ENCODE measurements at places on chromosomes 12 and 14. TPM values are rescaled to one million over a fixed set of nuclear protein-coding genes. Genes with fewer than 3 reads are reported as not detected.

CRACR2A gene
- polyA plus RNA-seq: 0.31 TPM

LTB4R gene
- polyA plus RNA-seq: 14.6 TPM

LRRK2 gene
- polyA plus RNA-seq: 0.26 TPM

MIPOL1 gene
- polyA plus RNA-seq: 6.1 TPM

CATSPERB gene
- 1.1 TPM for polyA plus RNA-seq

AMDHD1 gene
- polyA plus RNA-seq: 0.31 TPM

LMNTD1 gene
- polyA plus RNA-seq: 0.42 TPM

ACTR10 gene
- 59.1 TPM for polyA plus RNA-seq

RIN3 gene
- 1.2 TPM for polyA plus RNA-seq

DNA sequence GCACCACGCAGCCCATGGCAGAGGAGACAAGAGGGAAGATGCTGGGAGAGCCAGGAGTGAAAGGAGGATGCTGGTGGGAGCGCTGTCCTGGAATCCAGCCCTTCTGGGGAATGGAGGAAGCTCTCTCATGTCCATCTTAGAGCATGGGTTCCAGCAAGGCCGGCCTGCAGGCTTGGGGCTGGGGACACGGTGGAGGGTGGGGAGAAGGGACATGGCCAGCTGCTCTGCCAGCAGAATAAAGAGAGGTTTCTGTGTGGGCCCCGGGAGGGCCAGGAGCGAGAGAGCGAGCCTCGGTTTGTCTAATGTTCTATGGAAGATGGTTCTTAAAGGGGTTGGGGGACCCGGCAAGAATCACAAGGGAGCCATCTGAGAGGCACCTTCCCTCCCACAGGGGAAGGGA, 60.2 kb downstream of the RIMBP2 start:
- no peak overlapping the region for H3K4me3 ChIP-seq
- H3K27me3 ChIP-seq: no peaks in the 10 kb centered on the region
- no peaks in the 10 kb centered on the region for H3K4me1 ChIP-seq
- H3K27ac ChIP-seq: no peak overlapping the region
- no peak for DNase-seq
- H3K36me3 ChIP-seq: no peaks in the 10 kb centered on the region

GRCh38 chr14:33812601-33813000, 138.3 kb downstream of the EGLN3 start:
- no peaks in the 10 kb centered on the region for H3K4me1 ChIP-seq
- DNase-seq: no peak
- H3K27me3 ChIP-seq: no peaks in the 10 kb centered on the region

DNA sequence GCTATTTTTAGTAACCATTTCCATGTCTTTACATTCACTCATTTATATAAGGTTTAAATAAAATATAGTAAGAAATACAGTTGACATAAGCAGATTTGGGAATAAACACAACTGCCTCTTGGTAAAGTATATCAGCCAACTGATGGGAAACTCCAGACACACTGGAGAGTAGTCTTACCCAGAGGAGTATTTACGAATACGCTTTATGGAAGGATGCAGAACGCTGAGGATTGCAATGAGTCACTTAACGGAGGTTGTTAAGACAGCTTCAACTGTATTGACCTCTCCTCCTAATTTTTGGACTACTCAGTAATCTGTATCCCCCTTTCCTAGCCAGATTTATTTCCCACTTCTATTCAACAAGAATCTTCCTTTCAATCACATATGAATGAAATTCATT, 6.0 kb downstream of the C2CD5 start:
- H3K4me1 ChIP-seq: peaks cover 5% of the 10 kb centered on the region
- peaks cover 2% of the 10 kb centered on the region for H3K36me3 ChIP-seq
- no peak for DNase-seq
- H3K27me3 ChIP-seq: no peaks in the 10 kb centered on the region

GRCh38 chr12:18919871-18920511, 182.1 kb downstream of the CAPZA3 start:
- H3K4me3 ChIP-seq: no peak overlapping the region
- no peak overlapping the region for H3K27ac ChIP-seq
- no peaks in the 10 kb centered on the region for H3K27me3 ChIP-seq
- no peaks in the 10 kb centered on the region for H3K4me1 ChIP-seq
- DNase-seq: no peak

- H3K27me3 ChIP-seq: no peaks in the 10 kb centered on the region
- H3K4me1 ChIP-seq: no peaks in the 10 kb centered on the region
- H3K4me3 ChIP-seq: no peak overlapping the region
- no peaks in the 10 kb centered on the region for H3K36me3 ChIP-seq
These were observed 616.3 kb upstream of the TMEM132C start for GRCh38 chr12:127650626-127651025.

DNA sequence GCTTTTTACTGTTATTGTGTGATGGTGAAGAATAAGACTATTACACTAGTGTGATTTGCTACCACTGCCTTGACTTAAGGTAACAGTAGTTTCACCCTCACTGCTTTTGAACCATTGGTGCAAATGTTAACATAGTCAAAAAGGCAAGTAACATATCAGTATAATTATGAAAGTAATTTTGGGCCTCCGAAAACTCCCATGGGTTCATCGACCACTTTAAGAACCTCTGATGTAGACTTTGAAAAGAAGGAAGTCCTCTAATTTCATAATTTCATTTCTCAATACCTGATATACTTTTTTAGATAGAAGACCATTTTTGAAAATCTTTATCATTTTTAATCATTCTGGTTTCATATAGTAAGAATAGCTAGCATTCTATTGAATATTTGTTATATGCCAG, 57.7 kb downstream of the ETNK1 start:
- H3K27me3 ChIP-seq: no peaks in the 10 kb centered on the region
- DNase-seq: no peak
- H3K4me3 ChIP-seq: no peak overlapping the region
- no peak overlapping the region for H3K27ac ChIP-seq

GRCh38 chr14:52269982-52270381, 2.5 kb downstream of the PTGDR start:
- DNase-seq: no peak
- no peaks in the 10 kb centered on the region for H3K36me3 ChIP-seq
- no peak overlapping the region for H3K4me3 ChIP-seq
- H3K27me3 ChIP-seq: peaks cover 39% of the 10 kb centered on the region
- H3K27ac ChIP-seq: no peak overlapping the region

GRCh38 chr14:90742252-90742651, 74.0 kb downstream of the TTC7B start:
- no peak for DNase-seq
- no peak overlapping the region for H3K27ac ChIP-seq
- peaks cover 3% of the 10 kb centered on the region for H3K36me3 ChIP-seq
- H3K27me3 ChIP-seq: no peaks in the 10 kb centered on the region

DNA sequence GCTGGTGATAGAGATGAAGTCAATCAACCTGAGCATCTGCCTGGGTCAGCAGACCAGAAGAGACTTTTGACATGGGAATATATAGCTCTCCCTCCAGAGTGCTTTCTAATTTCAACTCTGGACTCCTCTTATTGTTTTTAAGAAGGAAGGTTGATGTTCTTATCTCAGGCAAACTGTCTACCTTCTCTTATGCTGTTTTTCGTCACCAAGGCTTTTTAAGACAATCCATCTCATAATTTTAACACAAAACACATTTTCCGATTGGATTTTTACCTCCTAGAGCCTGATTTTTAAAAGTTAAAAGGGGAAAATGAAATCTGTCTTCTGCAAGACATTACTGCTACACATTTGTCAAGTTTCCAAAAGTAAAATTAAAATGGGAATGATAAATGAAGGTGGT, 368.7 kb upstream of the MIS18BP1 start:
- no peaks in the 10 kb centered on the region for H3K27me3 ChIP-seq
- no peak overlapping the region for H3K27ac ChIP-seq
- H3K4me3 ChIP-seq: no peak overlapping the region
- no peaks in the 10 kb centered on the region for H3K36me3 ChIP-seq
- no peak for DNase-seq

GRCh38 chr12:18284386-18284785, 23.1 kb downstream of the PIK3C2G start:
- DNase-seq: no peak
- H3K4me1 ChIP-seq: peaks cover 18% of the 10 kb centered on the region
- no peak overlapping the region for H3K4me3 ChIP-seq
- no peaks in the 10 kb centered on the region for H3K36me3 ChIP-seq

- H3K36me3 ChIP-seq: no peaks in the 10 kb centered on the region
- no peak overlapping the region for H3K4me3 ChIP-seq
These were observed 441.1 kb downstream of the BCAT1 start for GRCh38 chr12:24507827-24508226.

GRCh38 chr14:71856199-71856919, 75.9 kb upstream of the RGS6 start:
- no peaks in the 10 kb centered on the region for H3K36me3 ChIP-seq
- H3K27me3 ChIP-seq: no peaks in the 10 kb centered on the region
- H3K4me1 ChIP-seq: no peaks in the 10 kb centered on the region
- DNase-seq: no peak

GRCh38 chr12:31773223-31773750, 44.5 kb upstream of the AMN1 start:
- no peaks in the 10 kb centered on the region for H3K36me3 ChIP-seq
- H3K27me3 ChIP-seq: no peaks in the 10 kb centered on the region
- no peaks in the 10 kb centered on the region for H3K4me1 ChIP-seq
- H3K27ac ChIP-seq: no peak overlapping the region

DNA sequence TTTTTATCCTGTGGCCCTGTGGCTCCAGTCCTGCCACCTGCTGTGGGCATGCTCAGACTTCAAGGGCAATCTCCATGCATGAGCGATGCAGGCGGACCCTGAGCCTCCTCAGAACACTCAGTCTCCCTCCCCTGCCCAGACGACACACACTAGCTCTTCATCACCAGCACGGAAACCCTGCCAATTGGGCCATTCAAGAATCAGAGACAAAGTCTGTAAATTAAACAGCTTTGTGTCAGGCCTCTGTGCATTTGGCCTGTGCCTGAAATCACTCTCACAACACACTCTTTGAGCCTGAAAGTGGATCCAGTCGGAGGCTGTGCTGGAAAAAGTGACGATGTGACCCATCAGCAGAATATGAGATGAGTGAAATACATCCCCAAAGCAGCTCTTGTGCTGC, 12.5 kb downstream of the POU6F1 start:
- H3K27me3 ChIP-seq: no peaks in the 10 kb centered on the region
- no peak for DNase-seq
- no peak overlapping the region for H3K4me3 ChIP-seq
- H3K27ac ChIP-seq: no peak overlapping the region
- H3K36me3 ChIP-seq: no peaks in the 10 kb centered on the region

DNA sequence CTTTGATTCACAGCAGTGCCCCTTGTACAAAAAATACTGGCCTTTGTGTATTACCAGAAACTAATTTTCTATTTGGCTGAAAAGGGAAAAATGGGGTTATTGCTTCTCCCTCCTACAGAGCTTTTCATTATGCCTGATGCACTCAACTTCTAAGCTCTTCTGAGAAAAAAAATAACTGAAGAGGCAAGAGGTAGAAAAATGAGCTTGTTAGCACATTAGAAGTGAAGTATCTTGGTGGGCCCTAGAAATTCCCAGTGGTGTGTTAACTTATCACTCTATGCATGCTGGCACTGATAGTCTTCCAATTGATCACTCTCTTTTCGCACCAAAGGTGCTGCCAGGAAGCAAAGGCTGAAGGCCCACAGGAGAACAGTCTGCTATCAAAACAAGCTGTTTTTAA, 17.1 kb downstream of the INSM2 start:
- H3K27me3 ChIP-seq: no peaks in the 10 kb centered on the region
- peaks cover 3% of the 10 kb centered on the region for H3K4me1 ChIP-seq
- no peak overlapping the region for H3K4me3 ChIP-seq
- DNase-seq: no peak
- no peak overlapping the region for H3K27ac ChIP-seq

DNA sequence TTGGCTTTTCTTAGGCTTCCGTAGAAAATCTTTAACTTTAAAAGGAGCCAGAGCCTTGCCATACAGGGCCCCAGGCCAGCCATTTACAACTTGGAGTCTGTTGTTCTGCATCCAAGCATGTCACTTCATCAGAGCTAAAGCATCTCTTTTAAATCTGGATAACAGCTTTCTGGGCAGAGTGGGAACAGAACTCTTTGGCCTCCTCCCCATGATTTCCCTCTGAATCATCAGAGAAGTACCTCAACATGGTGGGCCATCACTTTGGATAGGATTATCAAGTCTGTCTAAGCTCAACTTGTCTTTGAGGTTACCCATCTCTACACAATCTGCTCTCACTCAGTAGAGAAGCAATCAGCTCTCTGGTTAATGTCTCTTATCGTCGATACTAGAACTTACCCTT, 170.9 kb downstream of the SLC6A15 start:
- no peaks in the 10 kb centered on the region for H3K36me3 ChIP-seq
- DNase-seq: no peak
- H3K4me1 ChIP-seq: peaks cover 15% of the 10 kb centered on the region

GRCh38 chr12:18492372-18493025, 231.2 kb downstream of the PIK3C2G start:
- DNase-seq: no peak
- H3K4me3 ChIP-seq: no peak overlapping the region
- no peaks in the 10 kb centered on the region for H3K36me3 ChIP-seq
- H3K27me3 ChIP-seq: no peaks in the 10 kb centered on the region
- peaks cover 7% of the 10 kb centered on the region for H3K4me1 ChIP-seq
- no peak overlapping the region for H3K27ac ChIP-seq

DNA sequence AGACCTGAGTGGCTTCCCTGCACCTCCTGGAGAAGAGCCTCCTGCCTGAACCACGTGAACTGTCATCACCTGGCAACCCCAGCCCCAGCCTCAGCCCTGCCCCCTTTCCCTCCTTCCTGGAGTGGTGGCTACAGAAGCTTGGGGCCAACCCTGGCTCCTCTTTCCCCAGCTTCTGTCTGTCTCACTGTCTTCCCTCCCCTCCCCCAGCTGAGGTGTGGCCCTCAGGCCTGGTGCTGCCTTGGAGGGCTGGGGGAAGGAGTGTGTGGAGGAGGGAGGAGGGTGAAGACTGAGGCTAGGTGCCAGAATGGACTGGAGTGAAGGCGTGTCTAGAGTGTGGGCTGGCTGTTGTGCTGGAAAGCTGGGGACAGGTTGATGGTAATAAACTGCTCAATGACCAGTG, 9.7 kb downstream of the NFATC4 start:
- no peaks in the 10 kb centered on the region for H3K27me3 ChIP-seq
- peaks cover 11% of the 10 kb centered on the region for H3K4me1 ChIP-seq
- no peak overlapping the region for H3K4me3 ChIP-seq
- H3K27ac ChIP-seq: no peak overlapping the region

DNA sequence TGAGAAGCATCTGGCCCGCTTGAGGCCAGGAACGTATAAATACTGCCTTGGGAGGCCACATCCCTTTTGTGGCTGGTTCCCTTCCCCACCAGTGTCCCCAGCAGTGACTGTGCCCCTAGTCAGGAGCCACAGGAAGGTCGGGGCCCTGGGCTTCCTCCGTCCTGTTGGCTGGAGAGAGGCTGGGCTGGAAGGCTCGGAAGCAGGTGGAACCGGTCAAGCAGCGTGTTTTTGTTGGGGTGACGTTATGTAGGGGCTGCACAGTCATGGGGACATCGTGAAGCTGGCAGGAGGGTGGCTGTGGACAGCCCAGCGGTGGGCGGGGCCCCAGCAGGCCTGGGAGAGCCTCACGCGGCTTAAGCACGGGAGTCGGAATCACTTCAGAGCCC, 10.1 kb downstream of the XRCC3 start:
- DNase-seq: no peak

GRCh38 chr12:100473716-100474150, at the start of gene NR1H4:
TSS of gene NR1H4 (plus strand) at chr12:100473866. CDS start at chr12:100493324, 19,458 bp downstream.
- no peaks in the 10 kb centered on the region for H3K4me1 ChIP-seq
- DNase-seq: no peak
- no peak within 1 kb of the TSS for H3K4me3 ChIP-seq
- H3K27ac ChIP-seq: no peak within 1 kb of the TSS
- no peaks in the 10 kb centered on the region for H3K36me3 ChIP-seq

GRCh38 chr12:52601671-52602070, 408 bp upstream of the KRT72 start:
- no peak overlapping the region for H3K4me3 ChIP-seq
- no peaks in the 10 kb centered on the region for H3K4me1 ChIP-seq
- DNase-seq: no peak
- no peaks in the 10 kb centered on the region for H3K36me3 ChIP-seq
- H3K27me3 ChIP-seq: peaks cover 44% of the 10 kb centered on the region

Data from keratinocyte (primary cell).